ENCODE measurements at places on chromosomes 5 and 9.

GRCh38 chr5:93800988-93801811 lies 59.8 kb upstream of the POU5F2 start:
- DNase-seq: no peak

- DNase-seq: no peak
These were observed 27.6 kb upstream of the RETREG1 start for GRCh38 chr5:16644301-16644889.

GRCh38 chr5:137837491-137838394 lies 29.9 kb upstream of the MYOT start:
- no peak for DNase-seq

DNA sequence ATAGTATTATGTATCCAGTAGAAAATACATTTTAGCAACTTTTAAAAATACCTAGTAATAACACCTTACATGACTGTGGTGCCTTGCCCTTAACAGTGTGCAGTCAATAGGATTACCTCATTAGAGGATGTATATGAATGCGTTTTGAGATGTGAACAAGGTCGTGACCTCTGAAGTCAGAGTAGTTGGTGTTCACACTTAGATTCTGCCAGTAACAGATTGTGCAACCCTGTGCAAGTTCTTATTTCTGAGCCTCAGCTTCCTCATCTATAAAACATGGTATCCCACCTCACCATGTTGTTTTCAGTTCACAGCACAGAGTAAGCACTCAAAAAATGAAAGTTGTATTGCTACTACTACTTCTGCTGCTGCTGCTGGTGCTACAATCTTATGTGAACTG lies 347.3 kb downstream of the KDM4C start:
- DNase-seq: no peak

GRCh38 chr5:8585230-8586018 lies 716.5 kb downstream of the MTRR start:
- DNase-seq: no peak

DNA sequence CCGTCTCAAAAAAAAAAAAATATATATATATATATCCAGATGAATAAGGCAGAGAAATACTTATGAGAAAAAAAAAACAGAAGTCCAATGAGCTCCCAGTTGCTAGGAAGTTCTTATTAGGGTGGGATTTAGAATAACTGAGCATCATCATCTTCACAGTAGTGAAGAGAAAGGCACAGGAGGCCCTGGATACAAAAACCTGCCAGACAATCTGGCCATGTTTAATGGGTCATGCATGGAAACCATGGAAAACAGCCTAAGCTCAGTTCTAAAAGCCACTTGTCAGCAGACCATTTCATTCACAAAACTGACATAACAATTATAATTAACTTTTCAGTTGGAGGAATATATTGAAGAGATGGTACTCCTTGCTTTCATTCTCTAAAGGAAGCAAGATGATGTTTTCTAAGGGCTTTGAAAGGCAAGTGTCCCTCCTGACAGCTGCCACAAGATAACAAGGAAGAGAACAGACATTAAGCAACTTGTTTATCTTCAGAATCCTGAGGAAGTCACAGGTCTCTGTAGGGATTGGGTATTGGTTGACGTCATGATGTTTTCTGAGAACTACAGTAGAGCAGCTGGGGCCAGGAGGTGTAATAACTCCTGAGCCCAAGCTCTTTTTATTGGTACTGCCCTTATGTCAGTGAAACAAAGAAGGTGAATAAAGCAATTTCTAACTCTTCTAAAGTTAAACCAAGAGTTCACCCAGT lies 463.1 kb downstream of the DMAC1 start:
- DNase-seq: no peak

DNA sequence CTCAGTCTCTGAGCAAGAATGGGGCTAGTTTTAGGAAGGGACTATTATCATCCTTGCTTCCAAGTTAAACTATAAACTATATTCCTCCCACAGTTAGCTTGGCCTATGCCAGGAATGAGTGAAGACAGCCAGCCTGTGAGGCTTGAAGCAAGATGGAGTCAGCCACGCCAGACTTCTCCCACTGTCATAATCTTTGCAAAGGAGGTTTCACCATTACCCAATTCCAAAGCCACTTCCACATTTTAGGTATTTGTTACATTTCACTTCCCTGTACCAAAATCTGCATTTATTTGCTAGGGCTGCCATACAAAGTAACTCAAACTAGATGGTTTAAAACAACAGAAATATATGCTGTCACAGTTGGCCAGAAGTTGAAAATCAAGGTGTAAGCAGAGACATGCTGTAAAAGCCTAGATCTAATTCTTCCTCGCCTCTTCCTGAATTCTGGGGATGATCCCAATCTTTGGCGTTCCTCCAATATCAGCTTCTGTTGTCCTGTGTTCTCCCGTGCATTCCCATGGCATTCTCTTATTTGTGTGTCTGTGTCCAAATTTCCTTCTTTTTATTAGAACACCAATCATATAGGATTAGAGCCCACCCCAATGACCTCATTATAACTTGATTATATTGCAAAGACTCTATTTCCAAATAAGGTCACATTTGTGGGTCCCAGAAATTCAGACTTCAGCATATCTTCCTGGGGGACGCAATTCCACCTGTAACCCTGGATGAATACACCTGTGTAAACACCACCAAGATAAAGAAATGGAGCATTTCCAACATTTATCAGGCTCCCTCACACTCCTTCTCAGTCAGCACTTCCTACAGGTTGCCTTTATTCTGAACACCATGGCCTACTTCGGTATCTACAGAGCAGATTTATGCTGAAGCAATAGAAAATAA lies 126.8 kb downstream of the GCNT1 start:
- no peak for DNase-seq

- peak; percentile 73 for DNase-seq
These were observed 107.0 kb downstream of the ZNF354C start for GRCh38 chr5:179166886-179167841.

GRCh38 chr5:97044052-97044451 lies 98.4 kb downstream of the LIX1 start:
- DNase-seq: no peak

DNA sequence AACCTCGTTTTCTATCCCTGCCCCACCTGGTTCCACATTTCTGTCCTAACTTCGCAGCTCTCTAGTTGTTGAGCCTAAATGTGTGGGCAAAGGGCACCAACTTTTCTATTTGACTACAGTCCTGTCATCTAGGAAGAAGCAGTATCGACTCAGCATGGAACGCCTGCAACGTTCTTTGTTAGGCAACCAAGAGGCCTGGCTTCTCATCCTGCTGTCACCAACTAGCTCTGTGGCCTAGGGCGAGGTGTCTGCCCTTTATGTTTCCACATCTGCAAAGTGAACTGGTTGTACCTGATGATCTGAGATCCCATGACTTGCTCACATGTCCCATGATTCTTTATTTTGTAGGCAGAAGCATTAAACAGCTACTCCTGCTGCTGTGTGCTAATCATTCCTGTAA lies 248.9 kb downstream of the ADAMTSL1 start:
- no peak for DNase-seq

- no peak for DNase-seq
These were observed 894.1 kb downstream of the PTPRD start for GRCh38 chr9:9718691-9719090.

DNA sequence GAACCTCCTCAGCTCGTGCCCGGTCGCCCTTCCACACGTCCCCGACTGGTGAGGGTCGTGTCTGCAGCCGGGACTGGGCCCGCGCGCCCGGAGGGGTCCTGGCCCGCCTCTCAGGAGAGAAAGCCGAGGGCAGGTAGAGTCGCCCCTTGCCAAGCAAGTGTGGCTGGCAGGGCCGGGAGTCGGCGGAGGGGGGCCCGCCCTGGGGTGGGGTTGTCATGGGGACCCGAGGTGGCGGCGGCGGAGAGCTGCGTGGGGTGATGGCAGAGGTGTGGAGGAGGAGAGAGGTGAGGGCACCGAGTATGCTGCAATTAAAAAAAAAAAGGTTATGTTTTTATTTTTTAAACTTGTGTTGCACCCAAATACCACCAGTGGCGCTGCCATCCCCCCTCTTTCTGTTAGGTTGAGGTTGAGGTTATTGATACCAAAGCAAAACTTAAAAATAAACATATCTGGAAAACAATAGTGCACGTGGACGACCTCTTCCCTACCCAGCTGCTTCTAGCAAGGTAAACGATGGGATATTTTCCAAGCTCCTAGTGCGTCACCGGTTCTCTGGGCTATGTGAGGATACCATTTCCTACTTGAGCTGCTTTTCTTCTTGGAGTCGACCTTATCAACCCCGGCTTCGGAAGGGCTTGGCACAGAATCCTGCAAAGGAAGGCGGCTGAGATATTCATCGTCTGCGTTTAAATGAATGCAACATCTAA lies 660 bp downstream of the SCAMP1 start:
- DNase-seq: peak; percentile 71

DNA sequence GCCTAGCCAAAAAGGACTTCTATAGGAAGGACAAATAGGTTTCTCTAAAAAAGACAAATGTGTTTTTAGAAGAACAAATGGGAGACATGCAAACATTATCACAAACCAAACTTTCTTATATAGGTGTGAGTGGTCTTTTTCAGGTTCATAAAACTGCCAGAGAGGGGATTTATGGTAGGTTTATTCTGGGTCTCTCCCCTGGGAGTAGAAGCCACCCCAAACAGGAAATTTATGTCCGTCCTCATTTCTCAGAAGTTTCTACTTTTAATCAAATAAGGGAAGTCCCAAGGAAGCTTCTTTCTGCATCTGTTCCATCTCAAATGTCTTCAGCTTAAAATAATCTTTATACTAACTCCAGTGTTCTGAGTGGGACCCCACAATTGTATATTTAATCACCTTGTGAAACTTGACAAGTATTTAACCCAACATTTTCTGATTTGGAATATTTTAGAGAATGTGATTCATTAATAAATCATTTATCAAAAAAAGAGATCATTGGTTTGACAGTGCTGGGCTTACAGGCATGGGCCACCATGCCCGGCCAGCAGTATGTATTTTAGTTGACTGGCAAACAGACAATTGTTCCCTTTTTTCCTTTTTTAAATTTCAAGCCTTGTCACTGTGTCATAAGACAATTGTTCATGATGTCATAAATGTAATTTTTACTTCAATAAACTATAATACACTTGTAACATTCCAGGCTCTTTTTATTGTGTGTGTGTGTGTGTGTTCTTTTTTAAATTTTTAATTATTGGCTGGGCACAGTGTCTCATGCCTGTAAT lies 44.6 kb upstream of the GLDC start:
- DNase-seq: no peak

DNA sequence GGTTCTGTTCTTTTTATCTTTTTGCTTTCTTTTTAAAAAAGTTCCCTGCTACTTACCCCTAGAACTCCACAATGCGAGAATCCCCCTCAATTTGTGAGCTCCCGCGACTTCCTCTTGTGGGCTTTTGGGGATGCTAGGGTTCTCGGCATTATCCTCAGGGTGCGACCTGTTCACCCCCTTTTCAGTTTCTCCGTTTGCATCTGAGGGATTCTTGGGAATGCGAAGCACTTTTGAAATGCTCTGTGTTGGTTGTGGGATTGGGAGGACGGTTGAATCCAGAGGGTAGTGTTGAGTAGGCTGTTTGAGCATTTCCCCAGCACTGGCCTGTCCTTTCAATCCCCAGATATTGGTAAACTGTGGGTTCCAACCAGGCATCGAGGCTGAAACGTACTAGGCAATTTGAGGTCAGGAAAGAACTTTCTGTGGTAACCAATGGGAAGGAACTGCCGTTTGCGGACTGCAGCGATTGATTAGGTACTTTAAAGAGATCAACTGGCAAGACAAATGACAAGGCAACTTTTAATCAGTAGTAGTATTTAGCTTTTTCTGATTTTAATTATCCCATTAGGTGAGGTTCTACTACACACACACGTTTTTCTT lies 415 bp downstream of the XRCC4 start:
- no peak for DNase-seq

GRCh38 chr9:86854898-86855523 lies 92.3 kb downstream of the GAS1 start:
- no peak for DNase-seq

GRCh38 chr9:18911714-18912342 lies 121.2 kb downstream of the SAXO1 start:
- DNase-seq: no peak

DNA sequence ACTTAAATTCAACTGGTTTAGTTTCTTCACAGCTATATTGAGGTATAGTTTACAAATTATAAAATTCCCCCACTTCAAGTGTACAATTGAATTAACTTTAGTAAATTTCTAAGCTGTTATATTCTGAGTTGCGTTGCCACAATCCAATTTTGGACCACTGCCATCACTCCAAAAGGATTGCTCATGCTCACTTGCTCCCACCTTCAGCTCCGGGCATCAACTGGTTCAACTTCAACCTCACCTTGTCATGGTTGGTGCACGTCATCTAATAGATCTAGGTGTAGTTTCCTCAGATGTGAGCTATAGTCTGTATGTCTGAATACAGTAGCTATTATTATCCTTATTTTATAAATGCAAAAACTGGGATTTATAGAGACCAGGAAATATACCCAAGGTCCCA lies 942.5 kb upstream of the WWC1 start:
- no peak for DNase-seq

- DNase-seq: peak; percentile 29
These were observed 3.0 kb downstream of the ECSCR start for GRCh38 chr5:139459451-139459934.

- DNase-seq: no peak
These were observed 9.8 kb downstream of the SECISBP2 start for GRCh38 chr9:89328064-89328463.

GRCh38 chr5:72503888-72504491 lies 3.2 kb downstream of the ZNF366 start:
- DNase-seq: no peak

- DNase-seq: no peak
These were observed 10.8 kb downstream of the FNIP1 start for GRCh38 chr5:131786036-131786435.

DNA sequence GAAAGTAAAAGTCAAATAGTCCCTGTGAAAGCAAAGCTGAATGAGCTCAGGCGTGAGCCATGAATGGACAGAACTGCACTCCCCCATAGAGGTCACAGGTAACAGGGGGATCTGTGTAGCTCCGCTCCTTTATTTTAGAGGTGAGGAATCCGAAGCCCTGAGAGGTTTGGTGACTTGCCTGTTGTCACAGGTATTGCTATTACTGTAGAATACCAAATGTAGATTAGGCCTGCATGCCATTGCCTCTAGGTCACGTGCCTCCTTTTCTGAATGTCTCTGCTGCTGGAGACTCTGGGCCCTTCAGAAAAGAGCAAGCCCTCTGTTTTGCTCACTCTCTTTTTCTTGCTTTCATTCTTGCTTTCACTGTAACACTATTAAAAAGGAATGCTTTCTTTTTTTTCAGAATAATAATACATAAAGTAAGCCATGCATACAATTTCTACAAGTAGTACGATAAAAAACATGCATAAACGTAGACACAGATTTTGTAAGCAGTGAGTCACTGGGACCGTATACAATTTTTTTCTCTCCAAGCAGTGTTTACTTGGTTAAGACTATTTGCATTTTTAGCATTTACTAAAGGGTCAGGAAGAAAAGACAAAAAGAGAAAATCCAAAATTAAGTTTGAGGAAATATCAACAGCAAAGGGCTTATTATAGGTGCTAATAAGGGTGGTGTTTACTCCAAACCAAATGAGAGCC lies 568.7 kb upstream of the ADAMTS16 start:
- DNase-seq: no peak

GRCh38 chr5:10866913-10867312 lies 105.9 kb upstream of the DAP start:
- DNase-seq: no peak

GRCh38 chr5:14574891-14575508 lies 6.6 kb upstream of the OTULINL start:
- no peak for DNase-seq
